Bone marrow (tissue), 2 donors: ENCODE measurements at places on chromosomes 2 and 18.

GRCh38 chr2:225399504-225399903 lies at the start of gene NYAP2:
TSS of gene NYAP2 (plus strand) at chr2:225399710. CDS start at chr2:225408881, 9,171 bp downstream.
- no peak for DNase-seq

DNA sequence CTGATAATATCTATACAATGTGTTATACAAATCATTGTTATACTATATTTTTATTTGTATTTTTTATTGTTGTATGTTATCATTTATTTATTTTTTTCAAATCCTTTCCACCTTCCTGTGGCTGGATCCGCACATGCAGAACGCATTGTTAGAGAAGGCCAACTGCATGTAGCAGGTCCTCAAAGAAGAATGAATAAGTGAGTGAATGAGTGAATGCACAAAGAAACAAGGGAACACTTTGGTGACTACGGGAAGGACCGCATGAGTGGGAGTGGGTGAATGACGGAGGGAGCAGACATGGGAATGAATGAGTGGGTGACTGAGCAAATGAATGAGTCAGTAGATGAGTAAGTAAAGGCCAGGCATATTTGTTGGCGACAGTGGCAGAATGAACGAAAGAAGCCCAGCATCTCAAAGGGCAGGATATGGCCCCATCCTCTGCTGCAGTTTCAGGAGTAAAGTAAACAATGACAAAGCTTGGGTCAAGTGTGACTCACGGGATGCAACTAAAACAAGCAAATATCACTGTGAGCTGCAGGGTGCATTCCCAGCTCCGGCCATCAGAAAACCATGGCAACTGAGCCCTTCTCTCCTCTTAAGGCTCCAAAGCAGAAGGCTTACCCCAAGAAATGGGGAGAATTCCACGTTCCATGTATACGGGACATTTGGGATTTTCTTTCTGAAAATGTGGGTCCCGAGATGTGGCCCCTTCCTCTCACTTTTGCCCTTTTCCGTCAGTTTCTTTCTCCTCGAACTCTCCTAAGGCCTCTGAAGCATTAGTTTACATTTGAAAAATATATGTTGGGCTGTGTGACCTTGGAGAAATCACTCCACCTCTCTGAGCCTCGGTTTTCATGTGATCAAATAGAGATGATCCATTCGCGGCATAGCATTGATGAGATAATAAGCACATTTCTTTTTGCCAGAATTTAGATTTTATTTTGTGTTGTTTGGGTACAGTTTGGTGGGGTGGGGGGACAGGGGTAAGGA lies 24.5 kb downstream of the KCNF1 start:
- no peak for DNase-seq

- DNase-seq: no peak
Measured at GRCh38 chr2:114442510-114442909, at the start of gene DPP10. TSS of gene DPP10 (plus strand) at chr2:114442641.

- no peak for DNase-seq
Measured at GRCh38 chr2:224369028-224369632, 32.8 kb downstream of the FAM124B start.

- DNase-seq: no peak
Measured at GRCh38 chr18:52325997-52326396, 14.0 kb upstream of the DCC start.

- DNase-seq: no peak
Measured at GRCh38 chr2:144310889-144311608, 208.9 kb downstream of the ZEB2 start.

DNA sequence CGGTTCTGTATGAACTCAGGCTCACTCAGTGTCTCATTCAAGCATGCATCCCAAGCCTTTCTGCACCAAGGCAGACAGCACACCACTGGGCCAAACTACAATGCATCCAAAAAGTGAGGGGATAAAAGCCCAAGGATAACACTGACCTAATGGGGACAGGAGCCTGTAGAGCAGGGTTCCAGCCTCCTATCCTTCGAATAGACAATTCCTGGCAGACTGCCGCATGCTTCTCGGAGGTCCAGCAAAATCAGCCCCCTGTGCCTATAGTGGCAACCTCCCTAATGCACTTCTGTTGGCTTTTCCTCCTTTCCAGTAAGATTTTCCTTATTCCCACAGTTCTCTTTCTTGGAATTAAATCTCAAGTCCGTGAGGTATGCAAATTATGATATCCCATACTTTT lies 44.8 kb upstream of the CAVIN2 start:
- DNase-seq: no peak

- DNase-seq: no peak
Measured at GRCh38 chr2:128631698-128632500, 313.2 kb upstream of the HS6ST1 start.

- DNase-seq: no peak
Measured at GRCh38 chr18:39825485-39826150, 2129.4 kb upstream of the PIK3C3 start.

GRCh38 chr2:232325324-232326273 lies 53.0 kb upstream of the ALPP start:
- DNase-seq: peak; percentile 11

DNA sequence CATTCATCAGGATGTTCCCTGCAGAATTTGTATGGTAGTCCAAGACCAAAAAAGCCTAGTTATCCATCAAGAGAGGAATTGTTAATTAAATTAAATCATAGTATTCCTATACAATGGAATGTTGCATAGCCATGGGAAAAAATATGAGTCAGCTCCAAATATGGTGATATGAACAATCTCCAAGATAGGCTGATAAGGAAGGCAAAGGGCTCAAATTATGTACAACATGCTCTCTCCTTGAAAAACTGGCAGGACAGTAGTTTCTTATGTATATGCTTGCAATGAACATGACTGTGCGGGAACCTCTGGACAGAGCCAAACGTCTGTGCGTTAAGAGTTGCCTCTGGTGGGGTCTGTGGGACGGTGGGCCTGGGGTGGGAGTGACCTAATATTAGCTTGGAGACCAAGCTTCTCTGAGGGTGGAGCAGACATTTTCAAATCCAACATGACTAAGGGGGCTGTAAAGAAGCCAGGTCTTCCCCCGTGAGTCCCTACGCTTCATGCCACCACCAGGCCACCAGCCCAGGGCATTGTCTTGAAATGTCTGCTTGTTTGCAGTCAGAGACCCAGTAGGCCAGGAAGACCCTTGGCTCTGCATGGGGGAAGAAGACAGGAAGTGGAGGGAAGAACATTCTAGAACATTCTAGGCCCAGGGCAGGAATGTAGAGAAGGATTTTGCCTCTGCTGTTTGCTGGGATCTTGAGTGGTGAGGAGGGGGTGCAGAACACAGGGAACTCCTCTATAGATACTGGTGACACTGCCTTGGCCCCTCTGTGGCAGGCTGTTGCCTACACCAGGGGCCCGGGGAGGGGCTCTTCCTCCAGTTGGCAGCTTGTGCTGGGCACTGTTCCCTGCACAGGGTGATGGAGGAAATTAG lies 244.0 kb upstream of the HS6ST1 start:
- no peak for DNase-seq

DNA sequence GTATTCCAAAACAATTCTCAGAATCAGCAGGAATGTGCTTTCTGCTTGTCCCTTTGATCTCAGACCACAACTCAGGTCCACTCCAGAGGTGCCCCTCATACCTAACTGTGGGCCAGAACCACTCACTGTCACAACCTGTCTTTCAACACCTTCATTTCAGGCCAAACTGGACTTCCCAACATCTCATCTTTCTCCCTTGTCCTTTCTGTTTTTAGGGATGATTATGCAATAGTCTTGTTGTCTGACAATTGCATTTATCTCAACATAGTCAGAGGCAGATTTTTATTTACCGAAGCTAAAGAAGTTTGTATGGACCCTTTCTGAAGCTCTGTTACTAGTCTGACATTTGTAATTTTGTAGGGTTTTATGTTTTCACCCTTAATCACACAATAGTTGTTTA lies 95.9 kb downstream of the EPHA4 start:
- no peak for DNase-seq

- DNase-seq: no peak
Measured at GRCh38 chr2:218782528-218782844, 539 bp downstream of the CYP27A1 start.

GRCh38 chr2:42853549-42854206 lies 61.3 kb upstream of the HAAO start:
- DNase-seq: no peak

GRCh38 chr2:28683100-28683706 lies 68.4 kb upstream of the PPP1CB start:
- no peak for DNase-seq

DNA sequence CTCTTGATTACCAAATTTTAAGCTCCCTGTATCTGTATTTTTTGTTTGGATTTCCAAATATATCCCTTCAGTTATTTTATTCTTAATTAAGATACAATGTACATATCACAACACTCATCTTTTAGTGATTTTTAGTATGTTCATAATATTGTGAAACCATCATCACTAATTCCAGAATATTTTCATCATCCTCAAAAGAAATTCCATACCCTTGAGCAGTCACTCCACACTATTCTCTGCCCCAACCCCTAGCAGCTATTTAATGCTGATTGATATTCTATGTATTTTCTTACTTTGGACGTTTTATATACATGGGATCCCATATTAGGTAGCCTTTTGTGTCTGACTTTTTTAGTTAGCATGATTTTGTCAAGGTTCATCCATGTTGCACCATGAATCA lies 127.4 kb upstream of the SLC8A1 start:
- DNase-seq: no peak

GRCh38 chr2:40760071-40760666 lies 308.3 kb upstream of the SLC8A1 start:
- DNase-seq: peak; percentile 79

DNA sequence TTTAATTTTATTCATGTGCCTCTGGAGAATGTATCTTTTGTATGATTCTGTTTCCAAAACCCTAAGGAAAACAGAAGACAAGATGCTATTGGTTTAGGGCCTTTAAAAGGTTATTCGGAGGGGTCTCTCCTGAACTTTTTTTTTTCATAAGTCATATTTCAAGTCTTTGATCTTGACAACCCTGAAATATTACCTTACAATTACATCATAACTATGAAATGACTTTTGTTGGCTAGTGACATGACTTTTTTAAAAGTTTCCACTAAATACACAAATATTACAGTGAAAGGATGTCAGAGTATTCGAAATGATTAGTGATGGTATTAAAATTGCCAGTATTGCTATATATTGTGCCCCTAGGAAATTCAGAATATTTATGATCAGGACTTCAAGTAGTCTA lies 31.8 kb upstream of the FZD7 start:
- no peak for DNase-seq

DNA sequence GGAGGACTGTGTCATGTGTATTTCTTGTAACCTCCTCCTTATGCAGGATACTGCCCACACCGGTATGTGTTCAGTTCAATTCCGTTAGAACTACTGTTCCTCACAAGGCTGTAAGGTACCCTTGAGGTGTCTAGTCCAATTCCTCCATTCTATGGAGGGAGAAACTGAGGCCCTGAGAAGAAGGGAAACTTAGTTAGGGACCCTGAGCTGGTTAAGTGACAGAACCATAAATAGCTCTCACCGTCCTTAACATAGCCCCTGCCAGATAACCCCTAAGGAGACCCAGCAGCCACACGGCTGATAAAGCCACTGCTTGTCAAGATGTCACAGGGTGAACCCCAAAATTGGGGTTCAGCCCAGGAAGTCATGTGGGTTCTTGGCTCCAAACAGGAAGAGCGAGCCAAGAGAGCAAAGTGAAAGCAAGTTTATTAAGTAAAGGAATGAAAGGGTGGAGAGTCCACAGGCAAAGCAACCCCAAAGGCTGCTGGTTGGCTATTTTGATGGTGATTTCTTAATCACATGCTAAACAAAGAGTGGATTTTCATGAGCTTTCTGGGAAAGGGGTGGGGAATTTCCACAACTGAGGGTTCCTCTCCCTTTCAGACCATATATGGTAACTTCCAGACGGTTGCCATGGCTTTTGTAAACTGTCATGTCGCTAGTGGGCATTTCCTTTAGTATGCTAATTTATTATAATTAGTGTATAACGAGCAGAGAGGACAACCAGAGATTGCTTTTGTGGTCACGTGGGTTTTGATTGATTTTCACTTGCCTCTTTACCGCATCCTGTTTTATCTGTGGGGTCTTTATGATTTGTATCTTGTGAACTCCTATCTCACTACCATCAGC lies 83.4 kb upstream of the RTN4 start:
- DNase-seq: peak; percentile 26

DNA sequence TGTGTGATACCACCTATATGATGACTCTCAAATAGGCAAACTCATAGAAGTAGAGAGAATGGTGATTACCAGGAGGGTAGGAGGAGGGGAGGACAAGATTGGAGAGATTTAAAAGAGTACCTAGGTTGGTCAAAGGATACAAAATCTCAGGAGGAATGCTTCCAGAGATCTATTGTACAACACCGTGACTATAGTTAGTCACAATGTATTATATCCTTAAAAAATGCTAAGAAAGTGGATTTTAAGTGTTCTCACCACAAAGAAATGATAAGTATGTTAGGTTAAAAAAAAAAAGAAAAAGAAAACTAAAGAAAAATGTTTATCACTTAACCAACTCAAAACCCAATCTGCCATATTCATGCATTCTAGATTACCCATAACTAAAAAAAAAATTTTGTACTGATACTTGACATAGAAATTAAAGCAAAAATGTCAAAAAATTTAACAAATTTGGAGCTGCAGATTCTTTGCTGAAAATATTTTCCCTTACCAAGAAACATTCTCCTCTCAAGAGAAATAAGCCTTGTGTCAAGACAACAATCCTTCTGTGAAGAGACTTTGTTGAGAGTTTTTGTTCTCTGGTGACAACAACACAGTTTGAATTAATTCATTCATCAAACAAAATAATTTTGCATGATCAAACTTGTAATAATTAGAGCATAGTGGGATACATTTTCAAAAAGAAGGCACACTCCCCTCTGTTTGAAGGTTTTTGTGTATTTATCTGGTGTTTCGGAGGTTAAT lies 213.1 kb downstream of the DNER start:
- no peak for DNase-seq

GRCh38 chr2:238242731-238243495 lies 3.1 kb upstream of the HES6 start:
- DNase-seq: no peak

GRCh38 chr18:617970-618504 lies 21.2 kb downstream of the CLUL1 start:
- DNase-seq: no peak
